Endothelial cell (in vitro differentiated cells): ENCODE measurements at places on chromosomes 2 and 18.

DNA sequence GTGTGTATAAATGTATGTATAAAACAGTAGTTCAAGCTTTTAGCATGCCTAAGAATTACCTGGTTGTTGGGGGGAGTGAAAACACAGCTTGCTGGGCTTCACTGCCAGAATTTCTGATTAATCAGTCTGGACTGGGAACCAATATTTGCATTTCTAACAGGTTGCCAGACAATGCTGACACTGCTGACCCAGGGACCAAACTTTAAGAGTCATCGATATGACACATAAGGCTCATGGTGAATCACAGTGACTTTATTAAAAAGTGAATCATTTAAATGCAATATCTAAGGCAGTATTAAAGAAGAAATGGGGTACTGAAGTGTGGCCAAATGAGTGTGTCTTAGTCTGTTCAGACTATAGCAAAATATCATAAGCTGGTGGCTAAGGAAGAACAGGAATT, 195.9 kb upstream of the DTNA start:
- no peak for DNase-seq

- no peak for DNase-seq
These were observed 113.6 kb downstream of the BABAM2 start for GRCh38 chr2:28004086-28004485.

DNA sequence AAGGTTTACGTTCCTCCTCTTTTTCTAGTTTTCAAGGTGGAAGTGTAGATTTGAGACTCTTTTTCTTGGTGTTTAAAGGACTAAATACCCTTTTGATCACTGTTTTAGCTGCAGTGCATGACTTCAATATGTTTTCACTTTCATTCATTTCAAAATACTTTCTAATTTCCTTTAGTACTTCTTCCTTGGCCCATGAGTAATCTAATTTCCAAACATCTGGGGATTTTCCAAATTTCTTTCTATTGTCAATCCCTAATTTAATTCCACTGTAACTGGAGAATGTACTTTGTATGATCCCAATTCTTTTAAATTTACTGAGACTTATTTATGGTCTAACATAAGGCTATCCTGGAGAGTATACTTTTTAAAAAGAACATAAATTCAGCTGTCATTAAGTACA, 3.8 kb upstream of the RHBDD1 start:
- no peak for DNase-seq

DNA sequence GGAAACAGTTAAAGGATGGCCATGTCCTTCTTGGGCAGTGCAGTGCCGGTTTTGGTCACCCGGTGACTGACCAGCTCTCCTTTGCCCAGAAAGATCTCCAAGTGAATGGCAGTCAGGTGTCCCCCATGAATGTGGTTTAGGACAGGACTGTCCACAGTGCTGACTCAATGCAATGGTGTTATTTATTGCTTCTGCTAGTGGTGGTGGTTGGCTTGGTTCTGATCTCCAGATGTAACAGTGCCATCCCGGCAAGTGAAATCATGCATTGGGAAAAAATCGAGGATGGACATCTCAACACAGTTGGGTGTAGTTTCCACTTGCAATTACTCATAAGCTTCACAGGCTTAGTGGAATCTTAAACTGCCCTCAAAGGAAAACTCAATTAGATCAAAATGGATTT, 81.9 kb downstream of the TGOLN2 start:
- DNase-seq: no peak

DNA sequence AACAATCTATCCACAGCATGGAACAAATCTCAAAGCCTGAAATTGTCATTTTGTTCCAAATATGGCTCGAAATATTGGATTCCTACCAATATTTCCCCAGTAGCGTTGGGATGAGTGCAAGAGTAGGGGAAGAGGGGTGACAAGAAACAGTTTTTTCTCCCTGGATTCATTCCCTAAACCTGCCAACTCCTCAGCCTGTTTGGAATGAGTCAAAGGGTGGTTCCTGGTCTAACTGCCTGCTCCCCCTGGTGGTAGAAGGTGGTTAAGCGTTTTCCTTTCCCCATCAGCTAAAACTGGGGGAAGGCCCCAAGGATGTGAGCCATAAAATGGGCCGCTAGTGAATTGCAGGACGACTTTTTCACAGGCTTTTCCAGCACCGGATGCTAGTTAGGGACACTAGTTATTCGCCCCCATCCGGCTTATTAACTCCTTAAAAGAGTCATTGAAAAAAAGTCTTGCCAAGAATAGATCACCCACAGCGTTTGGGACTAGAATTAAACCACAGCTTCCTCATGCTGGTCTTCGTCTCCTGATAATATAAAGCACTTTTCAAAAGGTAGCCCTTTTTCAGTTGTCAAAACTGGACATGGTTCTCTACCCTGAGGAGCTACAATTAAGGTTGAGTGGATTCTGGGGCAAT, 72.5 kb downstream of the DHRS9 start:
- peak; percentile 75 for DNase-seq

DNA sequence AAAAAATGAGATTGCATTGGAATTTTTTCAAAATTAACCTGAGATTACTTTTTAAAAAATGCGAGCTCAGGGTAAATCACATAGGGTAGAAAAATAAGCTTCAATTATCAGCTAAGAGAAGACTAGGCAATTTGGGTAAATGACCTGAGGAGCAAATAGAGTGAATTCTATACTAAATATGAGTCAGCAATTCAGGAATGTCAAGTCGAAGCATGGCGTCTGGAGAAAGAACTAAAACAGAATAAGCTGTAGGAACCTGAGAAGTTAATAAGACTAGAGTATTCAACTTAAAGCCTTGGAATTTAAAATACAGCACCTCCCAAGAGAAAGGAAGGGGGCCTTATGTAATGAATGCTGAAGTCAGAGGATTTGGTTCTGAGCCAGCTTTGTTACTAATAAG, 487.0 kb downstream of the SUCLG1 start:
- DNase-seq: no peak

DNA sequence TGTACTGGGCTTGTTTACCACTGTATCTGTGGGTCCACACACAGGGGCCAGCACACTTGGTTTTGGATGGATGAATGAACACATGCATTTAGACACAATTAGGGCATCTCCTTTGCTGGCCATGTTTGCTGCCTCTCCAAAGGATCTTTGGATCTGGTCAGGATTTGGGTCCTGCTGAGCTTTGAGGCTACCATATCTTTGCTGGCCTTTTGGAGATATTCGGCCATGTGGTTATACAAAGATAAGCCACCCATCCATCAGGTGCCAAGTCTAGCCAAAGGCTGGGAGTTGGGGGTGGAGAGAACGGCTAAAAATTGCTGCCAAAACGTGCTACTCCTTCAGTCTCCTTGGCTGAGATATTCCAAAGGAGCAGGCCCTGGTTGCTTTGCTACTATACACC, 18.2 kb upstream of the FZD7 start:
- DNase-seq: no peak

DNA sequence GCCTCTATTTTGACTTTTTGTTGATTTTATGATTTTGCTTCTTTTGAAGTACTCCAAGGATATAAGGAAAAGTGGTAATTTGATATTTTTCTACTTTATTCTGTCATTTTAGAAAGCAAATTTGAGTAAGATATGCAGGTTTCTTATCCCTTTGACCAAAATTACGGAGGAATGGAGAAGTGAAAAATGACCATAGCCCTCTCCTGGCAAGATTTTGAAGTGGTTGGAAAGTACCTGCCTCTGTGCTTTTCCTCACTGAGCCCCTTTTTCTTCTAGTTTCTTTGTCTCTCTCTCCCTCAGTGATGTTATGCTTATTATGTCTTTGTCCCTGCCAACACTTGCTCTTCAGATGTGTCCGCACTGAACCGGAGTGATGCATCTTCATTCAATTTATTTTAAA, 898.1 kb downstream of the EPHA4 start:
- no peak for DNase-seq

DNA sequence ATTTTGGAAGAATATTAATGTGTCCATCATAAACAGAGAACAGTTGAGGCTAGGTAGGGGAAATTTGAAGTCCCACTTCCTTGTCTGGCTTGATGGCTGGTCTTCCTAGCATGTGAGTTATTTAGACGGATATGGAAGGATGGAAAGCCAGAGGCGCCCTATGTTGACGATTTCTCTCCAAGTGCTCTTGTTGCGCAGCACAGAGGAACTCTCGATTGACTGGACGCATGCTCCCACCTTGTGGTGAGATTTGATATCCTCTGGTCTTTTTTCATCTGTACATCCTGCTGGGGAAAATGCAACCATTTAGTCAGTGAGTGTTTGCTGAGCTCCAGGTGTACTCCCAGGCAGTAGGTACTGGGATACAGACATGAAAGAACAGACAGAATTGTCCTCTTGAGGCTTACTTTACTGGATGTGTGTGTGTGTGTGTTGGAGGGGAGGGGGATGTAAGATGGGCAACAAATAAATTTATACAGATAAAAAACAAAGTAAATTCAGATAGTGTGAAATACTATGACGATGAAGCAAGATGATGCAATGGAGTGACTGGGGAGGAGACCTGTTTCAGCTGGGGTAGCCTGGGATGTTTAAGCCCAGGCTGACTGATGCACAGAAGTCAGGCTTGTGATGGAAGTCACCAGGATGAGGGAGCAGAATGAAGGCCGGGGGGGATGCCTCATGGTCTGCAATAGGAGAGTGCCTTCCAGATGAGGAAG, 137.2 kb downstream of the TRIM43 start:
- peak; percentile 67 for DNase-seq
